Psoas muscle (tissue), 8 donors: ENCODE measurements at places on chromosomes 2 and 18.

DNA sequence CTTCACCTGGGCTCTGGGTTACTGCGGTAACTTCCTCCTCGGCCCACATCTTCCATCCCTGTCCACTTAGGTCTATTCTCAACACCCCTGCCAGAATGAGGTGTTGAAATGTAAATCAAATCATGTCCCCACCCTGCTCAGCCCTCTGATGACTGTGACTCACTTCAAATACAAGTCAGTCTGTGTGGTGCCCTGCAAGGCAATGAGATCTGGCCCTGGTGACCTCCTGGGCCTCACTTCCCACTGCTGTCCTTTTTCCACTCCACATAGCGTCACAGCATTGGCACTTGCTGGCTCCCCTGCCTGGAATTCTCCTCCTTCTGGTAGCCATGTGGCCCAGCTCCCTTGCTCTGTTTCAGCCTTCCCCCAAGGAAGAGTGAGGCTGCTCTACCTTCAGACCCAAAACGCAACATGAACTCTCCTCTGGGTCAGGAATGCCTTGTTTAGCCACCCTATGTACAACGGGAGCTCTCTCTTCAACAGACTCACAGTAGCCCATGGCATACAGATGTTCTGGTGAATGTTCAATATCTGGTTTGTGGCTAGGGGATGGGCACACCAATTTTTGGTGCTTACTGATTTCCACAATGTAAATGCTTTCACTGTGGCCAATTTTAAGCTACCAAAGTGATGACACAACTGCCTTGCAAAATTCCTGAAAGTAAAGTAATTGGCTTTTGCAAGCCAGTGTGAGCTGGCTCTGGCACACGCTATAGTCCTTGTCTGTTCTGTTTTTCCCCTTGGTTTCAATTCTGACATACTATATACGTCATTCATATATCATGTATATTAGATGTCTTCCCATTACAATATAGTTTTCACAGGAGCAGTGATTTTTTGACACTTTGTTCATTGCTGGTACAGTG lies 550.3 kb upstream of the HS6ST1 start:
- no peak for DNase-seq

GRCh38 chr2:52558265-52558664 lies 1209.3 kb upstream of the CHAC2 start:
- no peak for DNase-seq

DNA sequence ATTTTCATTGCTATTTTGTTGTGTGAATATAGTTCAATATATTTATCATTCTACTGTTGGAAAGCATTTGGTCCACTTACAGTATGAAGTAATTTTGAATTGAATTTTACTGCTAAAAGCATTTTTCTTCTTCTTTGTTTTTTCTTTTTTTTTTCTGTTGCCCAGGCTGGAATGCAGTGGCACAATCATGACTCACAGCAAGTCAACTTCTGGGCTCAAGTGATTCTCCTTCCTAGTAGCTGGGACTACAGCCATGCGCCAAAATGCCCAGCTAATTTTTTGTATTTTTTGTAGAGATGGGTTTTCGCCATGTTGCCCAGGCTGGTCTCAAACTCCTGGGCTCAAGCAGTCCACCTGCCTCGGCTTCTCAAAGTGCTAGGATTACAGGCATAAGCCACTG lies 2.4 kb upstream of the ETAA1 start:
- DNase-seq: no peak

- peak; percentile 85 for DNase-seq
Observed at GRCh38 chr2:43071599-43072550, 154.5 kb downstream of the ZFP36L2 start.

GRCh38 chr2:240997141-240997855 lies 1.1 kb upstream of the SNED1 start:
- peak; percentile 76 for DNase-seq

- DNase-seq: no peak
Observed at GRCh38 chr2:163665051-163665450, 70.8 kb downstream of the FIGN start.

- peak; percentile 70 for DNase-seq
Observed at GRCh38 chr2:217827430-217828201, 175.2 kb downstream of the TNS1 start.

DNA sequence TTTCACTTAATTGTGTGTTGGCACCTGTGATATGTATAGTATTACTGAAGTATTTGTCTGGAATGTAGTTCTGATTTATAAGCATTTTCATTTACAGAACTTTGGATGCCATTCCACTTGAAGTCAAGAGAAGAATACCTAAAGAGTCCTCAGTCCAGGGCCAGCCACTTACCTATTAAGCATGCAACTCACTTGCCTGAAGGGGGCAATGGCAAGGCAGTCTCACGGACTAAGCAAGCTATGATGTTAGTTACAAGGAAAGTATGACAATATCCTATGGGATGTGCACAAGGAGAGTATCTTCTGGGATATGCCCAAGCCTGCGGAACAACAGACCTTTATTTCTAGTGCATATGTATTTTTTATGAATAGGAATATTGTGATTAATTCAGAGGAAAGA lies 369.4 kb upstream of the GCFC2 start:
- no peak for DNase-seq

- DNase-seq: no peak
Observed at GRCh38 chr2:137138263-137138662, 372.9 kb downstream of the THSD7B start.

GRCh38 chr2:138707392-138708074 lies 72.7 kb downstream of the NXPH2 start:
- DNase-seq: no peak

- DNase-seq: no peak
Observed at GRCh38 chr2:33118651-33119050, 171.9 kb downstream of the LTBP1 start.

GRCh38 chr2:10335046-10335840 lies 32.5 kb downstream of the HPCAL1 start:
- peak; percentile 15 for DNase-seq

DNA sequence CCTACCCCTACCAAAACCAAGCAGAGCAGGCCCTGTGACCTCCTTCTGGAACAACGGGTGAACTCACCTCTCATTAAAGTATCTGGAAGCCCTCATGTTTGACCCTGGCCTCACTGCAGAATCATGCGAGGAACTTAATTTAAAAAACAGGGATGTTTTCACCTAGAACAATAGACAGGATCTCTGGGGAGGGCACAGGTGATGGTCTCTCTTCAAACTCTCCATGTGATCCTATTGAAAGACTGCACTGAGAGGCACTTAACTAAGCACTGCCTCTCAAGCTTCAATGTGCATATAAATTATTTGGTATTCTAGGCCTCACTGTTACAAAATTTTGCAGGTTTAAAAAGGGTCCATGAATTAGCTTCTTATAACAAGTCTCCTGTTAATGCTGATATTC lies 7.5 kb downstream of the ZNF519 start:
- no peak for DNase-seq

DNA sequence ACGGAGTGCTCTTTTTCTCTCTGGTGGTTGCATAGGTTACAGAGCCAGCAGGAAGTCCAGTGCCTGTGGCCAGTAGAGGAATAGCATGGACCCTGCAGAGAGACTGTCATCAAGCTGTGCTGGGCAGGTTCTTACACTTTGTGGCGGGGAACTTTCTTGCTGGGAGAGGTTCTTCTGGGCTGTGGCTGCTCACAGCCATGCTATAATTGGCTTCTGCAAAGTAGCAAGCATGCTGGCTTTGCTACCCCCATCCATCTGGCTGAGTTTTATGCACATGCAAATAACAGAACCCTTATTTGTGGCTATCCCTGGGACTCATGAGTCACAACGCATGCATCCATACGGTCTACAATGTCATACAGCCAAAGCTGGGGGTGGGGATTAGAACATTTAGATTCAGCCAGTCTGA lies 68.9 kb downstream of the PLCL1 start:
- no peak for DNase-seq

DNA sequence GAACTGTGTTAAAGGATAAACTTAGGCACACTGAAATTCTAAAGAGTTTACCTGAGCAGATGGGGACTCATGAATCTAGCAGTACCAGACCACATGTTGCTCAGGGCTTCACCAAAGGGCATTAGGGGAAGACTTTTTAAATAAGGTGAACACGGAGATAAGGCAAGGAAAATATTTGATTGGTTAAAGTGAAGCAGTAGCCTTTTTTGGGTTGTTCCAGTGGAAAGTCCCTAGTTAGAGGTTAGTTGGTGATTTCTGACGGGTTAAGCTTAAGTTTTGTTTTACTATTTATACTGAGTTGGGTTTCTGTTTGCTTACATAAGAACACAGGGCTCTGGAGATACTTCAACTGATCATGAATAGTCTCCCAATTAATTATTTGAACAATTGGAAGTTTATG lies 722.5 kb downstream of the SOCS6 start:
- DNase-seq: no peak

- DNase-seq: no peak
Observed at GRCh38 chr2:64251497-64252250, 107.5 kb upstream of the PELI1 start.

DNA sequence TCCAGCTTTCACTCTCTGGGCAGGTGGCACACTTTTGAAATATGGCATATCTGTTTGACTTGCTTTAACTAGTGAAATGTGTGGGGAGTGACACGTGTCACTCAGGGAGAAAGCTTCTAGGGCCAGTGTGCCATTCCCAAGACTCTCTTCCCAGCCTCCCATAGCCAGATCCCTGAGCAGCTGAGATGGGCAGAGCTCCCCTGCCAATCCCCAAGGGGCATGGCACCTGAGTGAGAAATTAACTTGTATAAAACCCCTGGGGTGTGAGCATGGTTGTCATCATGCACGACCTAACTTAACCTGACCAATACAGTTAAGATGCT lies 39.0 kb upstream of the MARCO start:
- DNase-seq: no peak

DNA sequence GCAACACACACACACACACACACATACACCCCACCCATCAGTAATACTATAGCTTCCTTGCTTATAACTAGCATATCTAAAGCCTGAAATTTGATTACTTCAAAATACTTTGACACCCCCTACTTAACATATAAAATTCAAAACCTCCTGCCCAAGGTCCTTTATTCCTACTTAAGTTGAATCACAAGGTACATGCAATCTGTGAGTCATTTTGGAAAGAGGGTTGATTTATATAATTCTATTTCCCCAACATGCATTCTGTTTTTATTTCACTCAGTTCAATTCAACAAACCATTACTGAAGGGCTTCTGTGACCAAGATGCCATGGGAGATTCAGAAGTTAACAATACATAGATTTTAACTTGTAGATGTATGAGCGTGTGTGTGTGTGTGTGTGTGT lies 420.7 kb downstream of the METTL4 start:
- DNase-seq: no peak

GRCh38 chr2:209578394-209579001 lies 154.7 kb downstream of the MAP2 start:
- no peak for DNase-seq

DNA sequence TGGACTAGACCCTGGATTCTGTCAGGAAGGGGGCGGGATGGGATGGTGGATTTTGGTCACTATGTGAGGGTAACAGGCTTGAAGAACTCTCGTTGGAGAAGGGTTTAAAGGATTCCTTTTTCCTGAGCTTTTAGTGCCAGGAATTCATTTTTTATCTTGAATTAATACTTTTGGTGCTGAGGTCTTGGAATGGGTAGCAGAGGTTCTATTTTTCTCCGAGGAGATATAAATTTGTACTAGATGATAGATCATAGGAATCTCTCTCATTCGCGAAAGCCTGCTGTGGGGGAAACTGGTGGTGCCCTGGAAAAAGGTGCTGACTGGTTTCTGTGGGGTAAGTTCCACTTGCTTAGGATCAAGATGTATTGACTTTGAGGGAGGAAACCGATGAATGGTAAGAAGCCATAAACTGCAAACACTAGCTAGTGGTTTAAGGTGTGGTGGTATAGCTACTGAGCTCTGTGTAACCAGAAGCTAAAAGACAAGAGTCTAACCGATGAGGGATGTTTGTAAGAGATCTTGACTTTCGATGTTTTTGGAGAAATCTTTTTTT lies 706 bp downstream of the AGPS start:
- DNase-seq: no peak

DNA sequence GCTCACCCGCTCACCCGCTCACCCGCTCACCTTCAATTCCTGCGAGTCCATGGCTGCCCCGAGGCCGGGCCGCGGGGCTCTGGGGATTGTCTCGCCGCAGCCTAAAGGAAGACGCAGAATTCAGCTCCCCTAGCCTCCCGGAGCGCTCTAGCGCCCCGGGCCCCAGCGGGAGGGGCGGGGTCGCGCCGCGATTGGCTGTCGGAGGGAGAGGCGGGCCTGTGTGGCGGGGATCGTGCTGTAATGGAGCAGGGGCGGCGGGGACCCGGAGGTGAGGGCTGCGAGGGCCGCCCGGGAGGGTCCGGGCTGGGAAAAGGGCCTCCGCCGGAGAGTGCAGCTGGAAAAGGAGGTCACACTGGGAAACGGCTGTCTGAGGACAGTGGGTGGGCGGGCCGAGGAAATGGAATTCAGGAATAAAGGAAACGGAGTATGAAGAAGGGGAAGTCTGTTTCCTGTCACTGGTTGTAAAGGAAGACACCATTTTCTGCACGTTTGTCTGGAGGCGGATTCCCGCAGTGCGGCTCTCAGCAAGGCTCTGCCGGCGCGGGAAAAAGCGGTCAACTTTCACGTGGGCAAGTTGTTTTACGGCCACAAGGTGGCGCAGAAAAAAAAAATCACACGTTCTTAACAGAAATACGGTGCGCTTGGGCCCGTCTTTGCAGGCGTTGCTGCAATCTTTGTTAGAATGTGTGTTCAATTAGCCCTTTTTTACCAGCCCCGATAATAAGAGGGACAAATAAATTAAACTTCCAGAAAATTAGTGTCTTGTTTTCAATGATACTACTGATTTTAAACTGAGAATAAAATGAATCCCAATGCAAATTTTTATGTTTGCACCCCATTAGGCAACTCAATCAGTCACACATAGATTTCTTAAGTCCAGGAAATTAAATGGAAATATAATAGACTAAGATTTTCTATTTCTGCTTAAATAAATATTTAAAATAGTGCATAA lies at the start of gene TTC21B:
TTC21B (minus strand) TSS at position 122 of the 952 bp plus-strand sequence; CDS start at position 51, 71 bp downstream.
- DNase-seq: peak; percentile 96

GRCh38 chr2:172446474-172447063 lies 19.2 kb downstream of the ITGA6 start:
- no peak for DNase-seq

- no peak for DNase-seq
Observed at GRCh38 chr2:121245913-121246312, 39.1 kb downstream of the TFCP2L1 start.

- no peak for DNase-seq
Observed at GRCh38 chr18:9209279-9209678, 72.7 kb downstream of the ANKRD12 start.

- no peak for DNase-seq
Observed at GRCh38 chr18:41769265-41769664, 185.8 kb upstream of the PIK3C3 start.

DNA sequence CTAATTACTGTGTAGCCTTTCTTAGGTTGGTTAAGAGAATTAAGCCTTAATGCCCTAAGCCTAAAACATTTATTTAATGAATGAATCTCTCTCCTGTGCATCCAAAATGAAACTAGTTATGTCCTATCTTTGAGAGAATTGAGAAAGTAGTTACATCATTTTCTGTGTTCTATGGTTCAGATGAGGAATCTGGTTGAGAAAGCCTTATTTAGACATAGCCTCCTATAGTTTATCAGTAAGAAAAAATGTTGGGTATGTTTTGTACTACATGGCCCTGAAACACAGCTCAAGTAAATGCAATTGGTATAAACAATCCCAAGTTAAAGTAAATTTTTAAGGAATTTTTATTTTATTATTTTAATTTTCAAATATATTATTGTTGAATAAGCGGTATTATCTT lies 25.9 kb upstream of the RAMP1 start:
- no peak for DNase-seq

- DNase-seq: no peak
Observed at GRCh38 chr2:236976266-236977062, 109.2 kb upstream of the COPS8 start.

GRCh38 chr18:66900837-66901236 lies 296.9 kb upstream of the CDH19 start:
- DNase-seq: no peak
